ENCODE measurements at places on chromosomes 7 and 10. TPM values are rescaled to one million over a fixed set of nuclear protein-coding genes. Genes with fewer than 3 reads are reported as not detected.

Gene PAPSS2
- 13.9 TPM for total RNA-seq

Gene EBLN1
- total RNA-seq = not detected

DNA sequence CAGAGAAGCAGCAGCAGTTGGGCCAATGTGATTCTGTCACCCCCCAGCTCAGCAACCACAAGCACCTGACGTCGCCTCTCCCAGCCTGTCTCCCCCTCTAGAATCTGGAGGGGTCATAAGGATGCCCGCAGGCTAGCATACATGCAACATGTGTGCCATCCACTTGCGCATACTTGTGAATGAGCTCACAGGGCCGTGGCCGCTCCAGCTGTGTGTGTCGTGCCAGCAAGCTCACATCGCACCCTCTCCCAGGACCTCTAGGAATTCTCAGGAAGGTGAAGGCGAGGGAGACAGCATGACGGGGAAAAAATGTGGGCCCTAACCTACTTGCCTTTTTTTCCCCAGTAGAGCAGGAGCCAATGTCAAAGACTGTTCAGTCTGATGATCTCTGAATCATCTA, 80.3 kb downstream of the STRA8 start:
- no peak for DNase-seq

DNA sequence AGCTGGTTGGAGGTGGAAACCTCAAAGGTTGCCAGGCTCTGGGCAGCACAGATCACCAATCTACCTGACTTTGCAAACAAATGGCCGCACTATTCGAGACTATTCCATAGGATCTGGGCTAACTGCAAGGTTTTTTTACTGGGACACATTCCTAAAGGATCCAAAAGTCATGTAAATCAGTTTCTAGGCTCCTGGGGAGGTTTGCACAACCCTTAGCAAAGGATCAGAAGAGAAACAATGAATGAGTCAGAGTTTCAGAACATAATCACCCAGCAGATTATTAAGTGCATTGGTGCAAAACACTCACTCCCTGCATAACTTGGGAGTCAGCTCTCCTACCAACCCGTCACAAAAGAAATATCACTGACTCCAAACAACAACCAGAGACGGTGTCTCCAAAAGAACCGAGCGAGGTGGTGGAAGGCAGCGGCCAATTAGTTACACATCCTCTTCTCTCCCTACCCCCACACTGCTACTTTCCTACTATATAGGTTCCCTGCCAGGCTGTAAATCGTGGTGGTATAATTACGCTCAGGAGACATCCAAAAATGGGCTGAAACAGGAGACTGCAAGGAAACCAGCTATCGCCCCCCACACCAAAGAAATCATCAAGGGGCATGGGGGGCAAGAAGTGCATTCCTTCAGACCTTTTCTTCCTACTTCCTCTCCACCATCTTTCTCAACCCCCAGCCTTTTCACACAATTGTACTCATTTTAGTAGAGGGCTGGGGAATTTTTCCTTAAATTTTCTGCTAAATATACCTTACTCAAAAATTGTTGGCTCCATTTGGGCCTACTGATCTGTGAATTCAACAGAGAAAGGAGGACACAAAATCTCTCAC, 3.2 kb downstream of the UBE2H start:
- no peak for DNase-seq

Gene FXYD4
- total RNA-seq = not detected

GRCh38 chr10:20809631-20810030, 87.5 kb downstream of the NEBL start:
- DNase-seq = no peak

- DNase-seq = no peak
Observed at GRCh38 chr7:81674431-81674830, 95.4 kb downstream of the HGF start.

Gene JAKMIP3
- total RNA-seq = 0.86 TPM

GRCh38 chr7:41731493-41732435, 28.9 kb upstream of the INHBA start:
- no peak for DNase-seq

Gene CYP26C1
- not detected for total RNA-seq

- no peak for DNase-seq
Observed at GRCh38 chr10:124575107-124576035, 113.7 kb downstream of the LHPP start.

Gene CTAGE8
- total RNA-seq = 0.28 TPM

DNA sequence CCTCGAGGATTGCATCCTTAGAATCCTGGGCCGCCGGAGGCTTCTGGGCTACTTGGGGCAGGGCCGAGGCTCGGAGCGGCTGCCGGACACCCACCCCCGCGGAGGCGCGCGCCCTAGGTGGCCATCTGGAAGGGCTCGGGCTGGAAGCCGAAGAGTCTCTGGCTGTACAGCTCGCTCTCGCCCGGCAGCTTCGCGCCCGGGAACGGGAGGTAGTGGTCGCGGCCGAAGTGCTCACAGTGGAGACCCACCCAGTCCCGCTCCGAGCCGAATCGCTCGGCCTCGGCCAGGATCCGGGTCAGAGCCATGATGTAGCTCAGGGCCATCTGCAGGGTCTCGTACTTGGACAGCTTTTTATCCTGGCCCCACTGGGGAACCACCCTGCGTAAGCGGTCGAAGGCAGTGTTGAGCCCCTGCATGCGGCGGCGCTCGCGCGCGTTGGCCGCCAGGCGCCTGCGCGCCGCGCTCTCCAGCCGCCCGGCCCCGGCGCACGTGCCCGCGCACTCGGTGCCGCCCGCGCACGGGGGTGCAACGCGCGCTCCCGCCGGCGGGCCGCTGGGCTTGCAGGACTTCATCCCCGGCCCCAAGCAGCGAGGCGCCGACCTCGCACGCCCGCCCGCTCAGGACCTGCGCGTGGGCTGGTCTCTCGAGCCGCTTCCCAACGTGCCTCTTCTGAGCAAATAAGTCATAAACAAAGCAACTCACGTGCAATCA, 652 bp downstream of the ATOH7 start:
- DNase-seq = peak; percentile 85

Gene CCL24
- total RNA-seq = not detected

DNA sequence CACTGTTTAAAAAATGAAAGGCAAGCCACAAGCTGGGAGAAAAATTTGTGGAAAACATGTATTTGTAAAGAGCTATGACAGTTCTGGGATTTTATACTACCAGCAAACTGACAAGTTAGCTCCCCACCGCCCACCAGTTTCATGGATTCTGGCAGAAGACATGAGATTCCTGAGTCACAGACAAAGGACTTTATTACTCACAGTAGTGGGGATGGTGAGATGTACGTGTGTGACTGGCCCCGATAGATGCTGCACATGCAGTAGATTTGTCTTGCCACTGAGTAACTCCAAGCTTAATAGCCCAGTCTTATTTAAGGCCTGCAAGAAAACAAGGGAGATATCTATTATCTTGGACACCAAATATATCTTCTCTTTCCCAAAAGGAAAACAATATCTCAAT, 281.7 kb downstream of the AHR start:
- no peak for DNase-seq
